ENCODE measurements at places on chromosomes 7 and 10. TPM values are rescaled to one million over a fixed set of nuclear protein-coding genes. Genes with fewer than 3 reads are reported as not detected.

The GNAT3 gene
- total RNA-seq = not detected

The PRSS2 gene
- total RNA-seq = 18.0 TPM

The MRLN gene
- not detected for total RNA-seq

The STEAP1B gene
- 0.33 TPM for total RNA-seq
